NCI-H1436 treated with DMSO at 0.1 percent for 48 hours (cell line): ENCODE measurements at places on chromosomes 11 and 22.

DNA sequence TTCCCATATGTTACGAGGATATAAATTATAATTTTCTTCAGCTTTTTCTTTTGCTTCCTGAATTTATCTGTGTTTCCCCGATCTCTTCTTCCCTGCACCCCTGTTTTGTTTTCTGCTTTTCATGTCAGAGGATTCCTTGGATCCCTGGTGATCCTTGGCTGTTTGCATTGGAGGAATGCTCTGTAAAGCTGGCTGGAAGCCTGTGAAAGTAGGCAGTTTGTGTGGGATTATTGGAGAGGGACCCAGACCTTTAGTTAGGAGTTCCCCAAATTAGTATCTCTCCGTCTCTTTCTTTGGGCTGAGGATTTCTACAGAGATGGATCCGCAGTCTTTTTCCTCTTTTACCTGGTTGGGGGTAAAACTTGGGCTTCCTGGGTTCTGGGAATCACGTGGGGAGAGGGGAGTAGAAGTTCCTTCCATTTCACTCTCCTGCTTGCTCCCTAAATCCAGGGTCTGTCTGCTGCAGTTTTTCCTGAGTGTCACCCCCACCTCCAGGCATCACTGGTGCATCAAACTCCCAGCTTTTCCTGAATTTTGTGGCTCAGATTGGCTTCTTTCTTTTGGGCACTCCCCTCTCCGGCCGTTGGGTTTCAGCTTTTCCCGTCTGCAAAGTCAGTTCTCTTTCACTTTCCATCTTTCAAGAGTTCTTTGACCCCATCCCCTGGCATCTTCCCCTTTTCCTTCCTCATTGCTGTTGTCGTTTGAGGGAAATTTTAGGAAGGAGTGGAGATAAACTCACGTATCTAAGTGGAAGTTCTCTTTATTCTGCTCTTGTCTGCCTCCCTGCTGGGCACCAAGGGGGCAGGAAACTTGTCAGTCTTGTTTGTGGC is 79.1 kb upstream of the ALX4 start:
- no peak for DNase-seq

DNA sequence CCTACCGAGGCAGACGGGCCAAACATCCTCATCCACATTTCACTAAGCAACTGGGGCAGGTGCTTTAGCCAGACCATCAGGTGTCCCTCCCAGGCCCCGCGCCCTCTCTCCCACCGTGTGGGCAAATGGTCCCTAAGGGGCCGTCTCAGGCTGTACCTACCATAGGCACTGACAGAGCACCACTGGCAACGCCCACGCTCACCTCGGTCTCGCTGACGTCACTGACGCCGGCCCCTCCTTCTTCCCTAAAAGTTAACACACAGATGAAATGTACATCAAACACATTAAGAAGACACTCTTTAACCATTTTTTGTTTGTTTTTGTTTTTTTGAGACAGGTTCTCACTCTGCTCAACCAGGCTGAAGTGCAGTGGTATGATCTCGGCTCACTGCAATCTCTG is 9.4 kb downstream of the TTLL1 start:
- DNase-seq = no peak

DNA sequence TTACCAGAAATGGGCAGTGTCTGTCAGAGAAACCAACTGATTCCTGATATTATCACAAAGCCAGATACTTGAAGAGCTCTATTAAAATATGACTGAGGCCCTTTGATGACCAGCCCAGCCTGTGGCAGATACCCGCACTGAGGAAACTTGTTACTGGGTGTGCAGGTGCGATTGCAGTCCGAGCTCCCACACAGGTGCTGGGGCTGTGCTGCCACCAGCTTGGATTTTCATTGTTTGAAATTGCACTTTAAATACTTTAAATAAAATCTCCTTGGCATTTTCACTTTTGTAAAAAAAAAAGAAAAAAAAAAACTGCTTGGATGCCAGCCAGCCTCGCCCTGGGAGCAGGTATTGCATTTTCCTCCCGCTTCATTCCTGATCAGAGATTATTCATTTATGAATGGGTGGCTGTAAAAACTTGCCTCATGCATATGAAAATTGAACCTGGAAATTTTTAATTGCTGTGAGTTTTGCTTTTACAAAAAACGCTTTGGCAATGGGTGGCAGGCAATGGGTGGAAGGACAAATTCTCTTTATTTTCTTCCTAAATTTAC is 21.2 kb downstream of the EHF start:
- DNase-seq = no peak

DNA sequence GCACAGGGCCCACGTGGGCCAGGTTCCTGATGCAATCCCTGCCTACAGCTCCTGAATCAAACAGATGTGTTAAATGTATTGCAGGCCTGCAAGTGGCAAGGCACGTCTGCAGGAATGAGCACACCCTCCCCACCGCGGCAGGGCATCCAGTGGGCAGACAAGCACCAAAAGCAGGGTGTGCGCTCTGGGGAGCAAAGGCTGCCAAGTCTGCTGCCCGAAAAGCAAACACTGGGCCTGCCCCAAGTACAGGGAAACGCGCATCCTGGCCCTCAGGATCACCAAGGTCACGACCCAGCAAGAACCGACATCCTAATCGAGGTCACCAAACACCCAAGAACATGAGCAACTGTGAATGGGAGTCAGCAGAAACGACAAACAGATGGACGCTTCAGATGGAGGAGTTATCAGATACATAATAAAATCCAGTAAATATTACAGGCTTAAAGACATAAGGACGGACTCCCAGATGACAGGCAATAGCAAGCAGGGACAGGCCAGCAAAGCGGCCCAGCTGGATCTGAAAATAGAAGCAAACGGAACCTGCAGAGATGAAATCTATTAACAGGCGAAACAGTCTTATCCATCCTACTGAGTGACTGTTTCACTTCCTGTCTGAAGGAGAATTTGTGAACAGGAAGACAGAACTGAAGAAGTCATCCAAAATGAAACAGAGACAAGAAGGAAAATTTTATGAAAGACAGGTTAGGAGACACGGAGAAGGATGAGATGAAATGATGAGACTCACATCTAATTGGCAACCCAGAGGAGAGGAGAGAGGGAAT is 26.7 kb downstream of the CARS1 start:
- DNase-seq = no peak

- DNase-seq = no peak
Measured at GRCh38 chr11:46895821-46896220, 22.5 kb downstream of the LRP4 start.

DNA sequence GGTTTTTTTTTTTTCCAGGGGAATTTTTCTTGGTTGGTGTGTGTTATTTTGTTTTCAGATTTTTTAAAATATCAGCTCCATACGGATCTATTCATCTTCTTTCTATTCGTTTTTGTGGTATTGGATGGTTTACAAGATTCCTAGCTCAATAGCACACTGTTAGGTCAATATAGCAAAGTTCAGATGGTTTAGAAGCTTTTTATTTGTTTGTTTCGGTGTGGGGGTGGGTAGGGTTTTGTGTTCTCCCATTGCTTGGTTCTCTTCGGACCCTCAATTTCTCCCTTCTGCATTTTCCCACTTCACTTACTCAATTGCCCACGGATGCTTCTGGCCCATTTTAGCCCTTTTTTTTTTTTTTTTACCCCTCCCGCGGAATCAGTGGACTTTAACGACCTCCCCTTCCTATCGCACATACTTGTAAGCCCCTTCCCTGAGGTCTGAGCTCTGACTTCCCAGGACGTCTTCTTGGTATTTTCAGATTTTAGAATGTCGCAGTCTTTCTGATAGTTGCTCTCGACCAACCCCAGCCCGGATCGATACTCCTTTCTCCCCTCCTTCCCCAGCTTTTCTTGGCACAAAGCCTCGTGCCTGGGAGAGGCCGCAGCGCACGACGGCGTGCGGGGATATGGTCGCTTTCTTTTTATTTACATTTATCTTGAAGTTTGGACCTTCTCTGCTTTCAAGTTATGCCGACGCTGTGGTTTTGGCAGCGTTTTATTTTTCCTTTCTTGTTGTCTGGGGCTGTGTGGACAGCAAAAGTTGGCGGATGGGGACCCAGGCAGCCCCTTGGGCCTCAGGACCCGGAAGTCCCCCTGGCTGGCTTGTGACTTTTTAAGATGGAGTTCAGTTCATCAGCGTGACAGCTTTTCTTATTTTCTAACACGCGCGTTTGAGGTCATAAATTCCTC is 4.4 kb upstream of the SPDYC start:
- DNase-seq = no peak

GRCh38 chr11:886568-886967 is 24.0 kb downstream of the CHID1 start:
- DNase-seq = no peak

DNA sequence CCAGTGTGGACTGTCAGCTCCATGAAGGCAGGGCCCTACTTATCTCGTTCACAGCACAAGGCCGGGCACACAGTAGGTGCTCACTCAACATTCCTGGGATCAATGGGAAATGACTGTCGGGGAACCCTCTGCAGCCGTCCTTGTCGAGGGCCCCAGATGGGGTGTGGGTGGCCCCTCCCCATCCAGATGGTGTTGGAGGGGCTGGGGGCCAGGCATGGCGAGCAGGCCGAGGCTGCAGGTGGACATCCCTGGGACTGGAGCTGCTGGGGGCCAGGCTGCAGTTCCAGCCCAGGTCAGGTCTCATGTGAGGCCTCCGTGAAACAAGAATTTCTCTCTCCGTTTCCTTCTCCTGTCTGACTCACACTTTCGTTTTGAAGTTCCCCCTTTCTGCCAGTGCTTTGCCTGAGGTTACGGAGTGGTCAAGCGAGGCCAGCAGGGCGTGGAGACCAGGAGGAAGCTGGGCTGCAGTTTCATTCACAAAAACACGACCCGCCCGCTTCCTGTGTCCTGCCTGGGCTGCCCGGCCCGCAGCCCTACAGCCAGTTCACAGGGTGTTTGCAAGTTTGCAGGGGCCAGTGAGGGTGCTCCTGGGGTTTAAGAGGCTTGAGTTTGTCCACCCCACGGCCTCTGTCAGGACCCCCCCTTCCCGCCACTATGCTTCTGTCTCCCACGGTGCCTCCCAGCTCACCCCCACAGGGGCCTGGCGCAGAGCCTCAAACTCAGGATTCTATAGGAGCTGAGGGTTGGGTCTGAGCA is 4.5 kb downstream of the MYEOV start:
- DNase-seq = no peak

- DNase-seq = no peak
Measured at GRCh38 chr22:50447576-50448551, 27.0 kb downstream of the SBF1 start.

DNA sequence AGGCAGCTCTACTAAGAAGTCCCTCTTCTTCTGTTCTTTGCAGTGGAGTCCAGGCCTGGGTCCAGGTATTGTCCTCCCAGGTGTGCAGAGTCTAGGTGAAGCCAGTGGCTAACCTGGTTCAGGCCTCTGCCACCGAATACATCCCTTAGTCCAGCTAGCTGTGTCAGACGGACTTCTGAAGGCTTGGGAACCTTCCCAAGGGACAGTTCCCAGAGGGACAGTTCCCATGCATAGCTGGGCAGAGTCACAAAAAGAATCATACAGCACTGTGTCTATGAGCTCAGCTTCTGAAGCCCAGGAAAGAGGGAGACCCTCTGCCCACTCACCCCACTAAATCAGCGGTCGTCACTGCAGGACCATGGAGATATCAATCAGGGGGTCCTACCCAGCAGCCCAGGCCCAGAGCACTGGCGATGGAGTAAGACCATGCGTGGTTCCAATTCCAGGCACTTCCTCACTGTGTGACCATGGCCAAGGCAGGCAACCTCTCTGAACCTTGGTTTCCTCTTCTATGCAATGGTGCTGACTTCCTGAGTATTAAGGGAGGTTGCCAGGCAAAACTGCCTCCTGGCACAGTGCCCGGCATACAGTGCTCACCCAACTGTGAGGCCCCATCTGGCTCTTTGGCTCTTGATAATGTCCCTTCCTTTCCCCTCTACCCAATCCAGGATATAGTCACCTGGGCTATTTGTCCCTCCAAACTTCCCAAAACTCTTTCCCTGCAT is 3.4 kb downstream of the MS4A10 start:
- no peak for DNase-seq

DNA sequence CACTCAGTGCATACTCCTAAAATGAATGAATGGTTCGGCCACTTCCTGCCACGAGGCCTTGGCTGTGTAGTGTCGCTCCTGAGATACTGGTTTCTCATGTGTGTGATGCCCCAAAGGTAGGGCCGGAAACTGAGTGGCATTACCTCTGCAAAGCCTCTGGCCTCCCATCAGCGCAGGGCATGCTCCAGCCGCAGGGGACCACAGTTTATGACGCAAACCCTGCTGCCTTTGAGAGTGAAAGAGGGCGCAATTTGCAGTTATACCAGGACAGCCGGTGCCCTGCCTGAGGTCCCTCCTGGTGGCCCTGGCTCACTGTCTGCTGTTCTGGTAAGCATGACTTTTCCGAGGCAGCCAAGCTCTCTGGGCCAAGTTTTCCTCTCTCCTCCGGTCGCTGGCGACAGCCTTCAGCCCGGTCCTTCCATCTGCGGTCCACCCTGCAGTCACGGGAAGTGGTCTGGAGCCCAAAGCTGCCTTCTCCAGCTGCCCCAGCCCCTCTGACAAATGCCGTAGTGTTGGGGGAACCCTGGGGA is 2.4 kb upstream of the FGF3 start:
- no peak for DNase-seq

DNA sequence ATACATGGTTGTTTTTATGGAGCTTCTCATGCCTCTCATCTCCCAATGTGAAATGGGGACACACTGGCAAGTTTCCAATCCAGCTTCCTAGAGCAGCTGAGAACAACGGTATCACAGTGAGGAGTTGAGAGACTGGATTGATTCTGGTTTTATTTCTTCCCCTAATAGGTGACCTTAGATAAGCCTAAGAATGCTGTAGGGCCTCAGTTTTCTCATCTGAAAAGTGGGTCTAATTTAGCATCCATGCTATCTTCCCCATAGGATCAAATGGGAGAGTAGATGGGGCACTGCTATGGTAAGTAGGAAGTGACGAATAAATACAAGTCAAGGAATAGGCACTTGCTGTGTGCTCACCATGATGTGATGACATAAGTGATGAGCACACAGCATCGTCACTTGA is 61.1 kb upstream of the PHOX2A start:
- DNase-seq = no peak

DNA sequence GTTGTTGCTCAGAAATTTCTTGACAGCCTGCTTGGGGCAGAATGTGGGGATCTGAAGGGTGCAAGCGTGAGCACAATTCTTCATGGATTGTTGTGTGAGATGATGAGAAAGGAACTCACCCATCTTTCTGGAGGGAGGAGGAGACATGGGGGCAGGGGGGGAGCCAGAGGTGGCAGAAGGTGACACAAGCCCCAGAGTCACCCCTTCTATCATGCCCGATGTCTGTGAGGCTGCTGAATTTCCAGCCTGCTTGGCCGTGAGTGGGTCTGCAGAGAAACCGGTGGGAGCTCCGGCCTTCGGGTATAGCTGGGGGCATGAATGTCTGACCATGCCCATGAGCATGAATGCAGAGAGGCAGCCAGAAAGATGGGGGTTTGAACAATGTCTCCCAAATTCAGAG is 870.7 kb downstream of the TBC1D22A start:
- DNase-seq = no peak

GRCh38 chr22:49964136-49965090 is 3.8 kb downstream of the PIM3 start:
- no peak for DNase-seq

GRCh38 chr11:107665018-107665417 is 46.8 kb downstream of the SLN start:
- DNase-seq = no peak
